ENCODE measurements at places on chromosomes 1 and 21. TPM values are rescaled to one million over a fixed set of nuclear protein-coding genes. Genes with fewer than 3 reads are reported as not detected.

DNA sequence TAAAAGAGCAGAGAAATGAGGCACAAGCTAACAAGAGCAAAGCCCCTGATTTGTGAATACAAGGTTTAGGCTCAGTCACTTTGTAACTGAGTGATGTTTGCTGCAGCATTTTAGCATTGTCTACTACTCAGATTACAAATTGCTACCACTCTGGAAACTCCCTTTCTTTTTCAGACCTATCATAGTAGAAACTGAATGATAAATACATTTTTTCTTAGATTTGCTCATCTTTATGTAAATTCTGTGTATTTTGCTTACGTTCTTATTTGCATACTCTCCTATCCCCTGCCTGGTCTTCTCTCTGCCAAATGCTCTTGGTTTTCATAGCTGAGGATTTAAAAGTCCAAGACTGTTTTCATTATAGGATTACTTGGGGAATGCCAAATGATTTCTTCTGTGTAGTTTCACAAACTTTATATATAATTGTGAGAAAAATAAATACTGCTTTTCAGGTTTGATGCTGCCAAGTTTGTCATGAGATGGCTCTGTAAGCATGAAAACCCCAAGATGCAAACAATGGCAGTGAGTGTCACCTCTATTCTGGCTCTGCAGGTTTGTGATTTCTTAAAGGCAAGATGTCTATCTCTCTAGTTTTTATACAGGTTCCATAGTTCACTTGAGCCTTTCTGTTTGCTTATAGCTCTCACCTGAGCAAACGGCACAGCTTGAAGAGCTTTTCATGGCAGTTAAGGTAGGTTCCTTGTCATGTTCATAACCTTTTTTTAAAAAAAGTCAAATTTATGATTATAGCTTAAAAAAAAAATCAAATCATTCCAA is 24.7 kb downstream of the ZYG11A start:
- no peak for DNase-seq

DNA sequence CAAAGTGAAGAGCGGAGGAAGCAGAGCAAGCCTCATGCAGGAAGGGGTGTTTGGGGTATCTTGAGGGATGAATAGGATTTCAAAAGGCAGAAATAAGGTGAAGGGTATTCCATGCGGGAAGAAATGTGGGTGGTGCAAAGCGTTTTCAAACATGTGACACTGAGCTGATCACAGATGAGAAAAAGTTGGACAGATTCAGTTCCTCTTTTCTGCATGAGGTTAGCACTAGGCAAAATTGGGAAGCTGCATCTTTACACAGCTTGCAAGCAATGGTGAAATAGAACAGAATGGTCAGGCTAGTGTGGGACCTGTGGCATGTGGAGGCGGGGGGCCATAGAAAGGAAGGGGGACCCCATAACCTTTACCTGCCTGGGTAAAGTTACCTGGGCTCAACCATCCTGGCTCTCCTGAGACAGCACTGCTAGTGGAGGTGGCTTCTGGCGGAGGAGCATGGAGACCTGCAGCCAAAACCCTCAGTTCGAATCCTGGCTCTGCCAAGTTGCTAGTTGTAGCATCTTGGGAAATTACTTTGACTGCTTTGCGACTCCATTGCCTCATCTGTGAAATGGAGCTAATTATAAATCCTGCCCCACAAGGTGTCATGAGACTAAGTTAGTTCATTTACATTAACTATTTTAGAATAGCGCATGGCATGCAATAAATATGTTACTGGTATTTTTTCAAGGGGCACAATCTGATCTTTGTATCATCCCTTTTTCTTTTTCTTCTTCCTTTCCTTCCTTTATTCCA is 16.4 kb downstream of the KCNA10 start:
- peak; percentile 21 for DNase-seq

Gene AIM2
- 0.59 TPM for total RNA-seq

Gene THEM5
- not detected for total RNA-seq

Gene IFNLR1
- under 0.01 TPM for total RNA-seq

DNA sequence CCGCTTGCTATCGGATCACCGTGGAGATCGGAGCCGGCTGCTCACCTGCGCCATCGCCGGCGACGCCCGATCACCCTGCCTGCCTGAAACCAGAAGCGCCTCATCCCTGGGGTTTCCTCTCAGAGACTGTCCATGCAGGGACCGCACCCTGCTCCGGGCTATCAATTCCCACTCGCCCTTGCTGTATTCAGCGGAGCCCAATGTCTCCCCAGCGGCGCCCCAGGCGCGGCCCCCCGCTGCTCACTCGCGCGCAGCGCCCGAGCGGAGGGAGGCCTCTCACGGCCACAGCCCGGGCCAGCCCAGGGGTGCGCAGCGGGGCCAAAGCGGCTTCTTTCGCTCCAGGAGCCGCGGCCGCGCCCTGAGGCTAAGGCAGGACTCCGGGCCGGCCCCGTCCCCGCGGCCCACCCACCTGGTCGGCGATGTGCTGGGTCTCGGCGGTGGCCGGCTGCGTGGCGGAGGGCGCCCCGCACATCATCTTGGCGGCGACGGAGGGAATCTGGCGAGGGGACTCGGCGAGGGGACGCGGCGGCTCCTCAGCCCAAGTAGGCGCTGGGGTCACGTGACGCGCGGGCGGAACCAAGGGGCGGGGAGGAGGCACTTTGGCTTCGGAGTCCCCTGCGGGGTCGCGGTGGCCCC is at the start of gene CSTB:
TSS of gene CSTB (minus strand) at position 514 of the 636 bp plus-strand sequence. CDS start at position 475, 39 bp downstream.
- peak; percentile 96 for DNase-seq

- DNase-seq: no peak
Observed at GRCh38 chr1:161988413-161988812, 35.3 kb downstream of the OLFML2B start.

GRCh38 chr1:34367954-34368353 is 191.2 kb downstream of the C1orf94 start:
- DNase-seq: no peak

- DNase-seq: peak; percentile 80
Observed at GRCh38 chr1:45009956-45010854, 919 bp downstream of the HECTD3 start.

DNA sequence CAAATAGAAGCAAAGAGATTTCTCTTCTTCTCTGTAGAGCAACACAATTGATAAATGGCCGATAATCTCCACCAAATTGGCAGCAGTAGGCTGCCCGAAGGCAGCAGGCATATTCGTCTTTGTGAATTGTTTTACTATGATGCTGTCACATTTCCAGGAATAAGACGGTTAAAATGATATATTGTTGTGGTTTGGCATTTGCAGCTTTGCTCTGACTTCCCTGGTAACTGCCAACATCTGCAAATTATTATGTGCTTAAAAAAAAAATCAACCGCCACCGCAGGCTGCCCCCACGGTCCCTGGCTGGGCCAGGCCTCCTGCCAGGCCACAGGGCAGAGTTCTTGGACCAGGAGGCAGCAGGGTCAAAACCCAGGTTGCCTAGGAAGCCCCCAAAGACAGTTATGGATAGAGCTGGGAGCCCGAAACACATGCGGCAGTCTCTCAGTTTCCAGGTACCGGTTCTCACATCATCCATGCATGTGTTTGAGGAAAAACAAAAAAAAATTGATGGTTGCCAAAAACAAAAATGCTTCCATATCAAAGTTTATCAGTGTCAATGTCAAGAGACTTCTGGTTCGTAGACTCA is 179.3 kb downstream of the ETS2 start:
- DNase-seq: peak; percentile 92

DNA sequence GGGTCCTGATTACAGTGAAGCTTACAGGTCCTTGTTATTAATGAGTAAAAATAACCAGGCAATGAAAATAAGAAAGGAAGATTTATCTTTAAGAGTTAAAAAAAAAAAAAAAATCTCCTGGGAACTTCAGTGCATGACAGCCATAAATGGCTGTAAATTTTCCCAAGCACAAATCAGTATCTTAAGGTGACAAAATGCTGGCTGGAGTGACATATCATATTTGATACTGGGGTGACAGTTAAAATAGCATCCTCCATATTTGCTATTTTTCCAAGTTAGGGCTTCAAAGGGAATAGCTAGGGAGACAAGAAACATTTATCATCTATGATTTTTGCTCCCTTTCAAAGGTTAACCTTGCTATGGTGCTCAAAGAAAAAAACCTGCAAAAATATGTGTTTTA is 226.6 kb downstream of the PRDM2 start:
- DNase-seq: no peak

DNA sequence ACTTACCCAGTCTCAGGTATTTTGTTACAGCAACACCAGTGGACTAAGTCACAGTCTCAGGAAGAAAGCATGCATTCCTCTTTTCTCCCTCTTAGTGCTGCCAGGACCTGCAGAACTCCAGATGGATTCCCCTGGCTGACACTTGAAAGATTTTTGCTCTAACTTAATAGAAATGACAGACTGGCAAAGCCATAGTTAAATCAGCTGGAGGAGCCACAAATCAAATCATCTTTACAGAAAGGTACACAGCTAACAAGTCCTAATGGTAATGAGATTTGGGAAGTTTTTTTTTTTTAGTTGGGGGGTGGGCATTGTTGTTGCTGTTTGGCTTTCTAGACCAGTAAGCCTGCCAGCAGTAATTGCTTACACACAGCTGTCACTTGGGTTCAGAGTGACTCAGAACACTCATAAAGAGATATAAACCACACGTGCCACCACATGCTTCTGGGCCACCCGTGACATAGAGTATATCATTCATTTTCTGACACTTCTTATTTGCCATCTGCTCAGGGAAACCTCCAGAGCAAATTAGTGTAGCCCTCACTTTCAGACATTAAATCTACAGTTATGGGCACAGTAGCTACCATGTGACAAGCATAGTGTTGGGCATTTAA is 72.4 kb downstream of the FH start:
- no peak for DNase-seq

All from osteoblast (primary cell).